Activated CD8-positive, alpha-beta memory T cell treated with anti-CD3 and anti-CD28 coated beads for 24 hours (primary cell): ENCODE measurements at places on chromosomes 11 and 22.
A peak's percentile ranks its signal among the peaks of the same experiment; 100 is the strongest.

DNA sequence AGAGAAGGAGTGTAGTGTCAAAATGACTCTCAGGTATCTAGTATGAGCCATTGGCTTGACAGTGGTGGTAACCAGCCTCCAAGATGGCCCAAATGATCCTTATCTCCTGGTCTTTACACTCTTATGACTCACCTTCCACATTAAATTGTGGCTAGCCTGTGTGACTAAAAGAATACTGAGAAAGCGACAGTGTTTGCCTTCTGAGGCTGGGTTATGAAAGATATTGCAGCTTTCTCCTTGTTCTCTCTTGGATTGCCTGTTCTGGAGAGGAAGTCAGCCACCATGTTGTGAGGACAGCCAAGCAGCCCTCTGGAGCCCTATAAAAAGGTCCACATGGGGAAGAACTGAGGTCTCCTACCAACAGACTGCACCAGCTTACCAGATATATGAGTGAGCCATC is 15.8 kb downstream of the C11orf71 start:
- DNase-seq = no peak

GRCh38 chr22:42717197-42717928 is 3.3 kb downstream of the A4GALT start:
- no peak for DNase-seq

DNA sequence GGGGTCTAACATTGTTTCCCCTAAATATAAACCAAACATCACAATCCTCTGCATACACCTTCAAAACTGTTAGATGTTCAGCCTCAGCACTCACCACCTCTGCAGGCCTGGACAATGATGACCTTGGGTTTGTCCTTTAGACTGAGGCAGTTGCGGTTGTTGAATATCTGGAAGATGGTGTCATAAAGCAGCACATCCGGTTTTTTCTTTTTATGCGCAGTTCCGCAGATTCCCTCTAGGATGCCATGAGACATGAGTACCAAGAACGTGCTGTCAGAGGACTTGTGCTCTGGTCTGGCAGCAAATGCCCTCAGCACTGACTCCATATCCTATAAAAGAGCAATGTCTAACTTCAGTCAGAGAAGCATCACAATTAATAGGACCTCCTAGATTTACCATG is 22.8 kb downstream of the CASP5 start:
- no peak for DNase-seq

- no peak for DNase-seq
Observed at GRCh38 chr22:27995801-27996528, 76.9 kb upstream of the PITPNB start.

GRCh38 chr11:1437500-1437899 is 47.8 kb downstream of the BRSK2 start:
- no peak for DNase-seq

DNA sequence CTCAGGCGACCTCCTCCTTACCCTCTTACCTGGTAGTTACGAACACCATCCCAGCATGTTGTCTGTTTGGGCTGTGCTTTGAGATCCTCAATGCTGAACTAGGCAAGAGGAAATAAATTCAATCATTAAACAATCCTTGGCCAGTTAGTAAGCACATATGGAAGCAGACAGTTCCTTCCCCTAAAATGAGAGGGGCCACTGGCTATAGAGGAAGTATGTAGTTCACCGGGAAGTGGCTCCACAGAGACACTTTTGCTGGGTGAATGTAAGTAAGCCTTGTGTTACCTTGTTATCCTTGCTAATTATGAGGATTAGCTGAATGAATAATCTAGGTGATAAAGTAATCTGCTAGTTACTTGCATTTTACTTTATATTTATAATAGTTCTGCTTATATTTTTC is 2.9 kb downstream of the THYN1 start:
- no peak for DNase-seq

DNA sequence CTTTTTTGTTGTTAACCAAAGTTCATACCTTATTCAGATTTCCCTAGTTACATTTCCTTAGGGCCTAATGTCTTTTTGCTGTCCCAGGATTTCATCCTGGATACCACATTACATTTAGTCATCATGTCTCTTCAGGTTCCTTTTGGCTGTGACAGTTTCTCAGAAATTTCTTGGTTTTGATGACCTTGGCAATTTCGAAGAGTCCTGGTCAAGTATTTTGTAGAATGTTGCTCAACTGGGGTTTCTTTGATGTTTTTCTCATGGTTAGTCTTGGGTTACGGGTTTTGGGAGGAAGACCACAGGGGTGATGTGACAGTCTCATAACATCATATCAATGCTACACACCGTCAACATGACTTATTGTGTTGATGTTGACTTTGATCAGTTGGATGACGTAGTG is 39.8 kb upstream of the FDX1 start:
- no peak for DNase-seq

DNA sequence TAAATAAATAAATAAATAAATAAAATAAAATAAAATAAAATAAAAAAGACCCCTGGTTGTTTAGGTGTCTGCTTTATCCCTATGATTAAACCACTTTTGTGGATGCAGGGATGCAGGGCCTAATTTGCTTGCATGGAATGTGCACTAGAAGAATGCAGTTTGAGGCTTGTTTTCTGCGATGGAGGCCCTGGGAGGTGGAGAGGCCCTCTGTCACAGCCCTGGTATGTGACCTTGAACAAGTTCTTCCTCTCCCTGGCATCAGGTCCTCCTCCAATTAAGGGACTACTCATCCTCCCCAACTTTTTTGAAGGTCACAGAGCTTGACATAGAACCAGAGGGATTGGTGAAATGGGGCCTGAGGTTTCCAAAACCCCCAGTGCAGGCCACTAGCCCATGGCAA is 22.7 kb downstream of the KCNJ4 start:
- no peak for DNase-seq

DNA sequence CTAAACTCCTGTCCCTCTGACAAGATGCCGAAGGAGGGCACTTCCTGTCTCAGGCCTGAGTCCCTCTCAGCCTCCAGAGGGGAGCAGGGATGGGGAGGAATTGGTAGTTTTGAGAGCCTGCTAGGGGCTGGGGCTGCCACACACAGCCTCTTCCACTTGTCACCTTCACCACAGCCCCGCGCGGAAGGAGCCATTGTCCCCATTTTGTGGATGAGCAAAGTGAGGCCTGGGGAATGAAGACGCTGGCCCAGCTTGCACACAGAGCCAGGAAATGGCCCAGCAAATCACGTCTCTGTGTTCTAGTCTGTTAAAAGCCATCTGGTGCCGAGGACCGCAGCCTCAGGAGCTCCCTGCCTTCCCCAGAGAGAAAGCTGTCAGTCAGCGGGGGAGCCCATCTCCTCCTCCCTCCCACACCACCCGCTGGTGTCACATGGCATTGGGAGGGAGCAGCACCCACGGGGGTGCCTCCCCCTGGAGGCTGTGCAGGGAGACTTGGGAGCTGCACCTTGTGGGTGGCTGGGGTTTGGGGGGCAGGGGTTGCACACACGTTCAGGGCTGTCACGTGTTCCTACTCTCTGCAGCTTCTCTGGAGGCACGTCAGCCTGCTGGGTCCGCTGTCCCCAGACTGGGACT is 34.6 kb downstream of the RASD2 start:
- DNase-seq = no peak

DNA sequence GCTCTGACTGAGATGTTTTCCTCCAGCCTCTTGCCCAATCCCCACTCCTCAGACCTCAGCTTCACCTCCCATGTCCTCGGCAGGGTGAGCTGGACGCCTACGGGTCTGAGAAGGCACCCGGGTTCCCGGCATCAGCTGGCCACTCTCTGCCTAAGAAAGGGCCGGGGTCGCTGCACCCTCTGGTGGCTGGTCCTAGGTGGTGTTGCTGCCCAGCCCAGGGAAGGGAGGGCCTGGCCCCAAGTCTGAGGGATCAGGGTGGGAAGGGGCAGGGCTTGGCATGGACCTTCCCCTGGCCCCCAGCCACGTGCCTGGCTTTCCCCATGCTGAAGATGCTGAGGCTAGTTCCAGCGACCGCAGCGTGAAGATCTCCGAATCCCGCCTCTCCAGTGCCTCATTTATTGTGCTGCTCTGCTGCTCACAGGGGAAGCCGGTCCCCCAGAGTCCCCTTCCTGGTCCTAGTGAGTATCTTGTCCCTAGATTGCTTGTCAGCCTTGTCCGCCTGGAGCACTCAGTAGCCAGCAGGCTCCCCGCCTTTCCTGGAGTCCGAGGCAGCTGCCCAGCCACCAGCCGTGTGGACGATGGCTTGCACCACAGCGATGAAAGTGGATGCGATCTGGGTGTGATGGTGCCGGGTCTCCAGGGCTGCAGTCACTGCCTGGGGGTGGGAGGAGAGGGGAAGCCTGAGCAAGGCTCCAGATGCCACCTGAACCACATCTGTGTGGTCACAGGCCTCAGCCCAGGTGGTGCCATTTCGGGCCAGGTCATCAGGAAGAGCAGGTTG is 2.9 kb upstream of the GGT5 start:
- DNase-seq = peak; percentile 78

DNA sequence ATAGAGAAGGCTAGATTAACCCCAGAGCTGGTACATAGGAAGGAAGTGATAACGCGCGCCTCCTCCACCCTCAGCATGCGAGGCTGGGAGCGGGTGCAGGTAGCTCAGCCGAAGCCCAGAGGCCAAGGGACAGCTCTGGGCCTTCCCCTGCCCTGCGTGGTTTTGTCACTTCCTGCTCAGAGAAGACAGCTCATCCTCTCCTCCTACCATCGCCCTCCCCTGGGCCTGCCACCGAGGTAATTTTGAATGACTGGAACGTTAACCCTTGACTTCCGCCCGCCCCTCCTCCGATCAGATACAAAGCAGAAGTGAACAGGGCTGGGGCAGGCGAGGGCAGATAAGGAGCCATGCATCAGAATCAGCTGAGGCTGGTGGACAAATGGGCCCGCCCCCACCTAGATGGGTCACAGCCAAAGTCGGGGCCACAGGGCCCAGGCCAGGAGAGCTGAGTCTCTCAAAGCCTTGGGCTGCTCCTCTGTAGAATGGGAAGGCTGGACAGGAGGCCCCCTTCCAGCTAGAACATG is 1.6 kb downstream of the RAC2 start:
- peak; percentile 92 for DNase-seq
